Stimulated activated CD8-positive, alpha-beta memory T cell treated with anti-CD3 and anti-CD28 coated beads, Interleukin-15, amount 100 ng/mL, for 4 hours (primary cell): ENCODE measurements at places on chromosomes 7 and 10.

DNA sequence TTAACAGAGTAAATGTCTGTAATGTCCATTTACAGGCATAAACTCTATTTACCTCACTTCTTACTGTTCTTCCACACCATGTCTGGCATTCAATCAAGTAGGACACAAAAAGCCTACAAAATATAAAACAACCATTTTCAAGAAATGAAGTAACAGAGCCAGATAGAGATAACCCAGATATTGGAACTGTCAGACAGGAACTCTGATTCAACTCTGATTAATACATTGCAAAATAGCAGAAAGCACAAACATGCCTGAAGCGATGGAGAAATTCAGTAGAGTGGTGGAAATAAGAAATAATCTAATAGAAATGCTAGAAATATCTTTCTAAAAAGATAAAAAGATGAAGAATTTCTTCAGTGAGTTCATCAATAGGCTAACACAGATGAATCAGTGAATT, 964.4 kb downstream of the PCDH15 start:
- no peak for DNase-seq

DNA sequence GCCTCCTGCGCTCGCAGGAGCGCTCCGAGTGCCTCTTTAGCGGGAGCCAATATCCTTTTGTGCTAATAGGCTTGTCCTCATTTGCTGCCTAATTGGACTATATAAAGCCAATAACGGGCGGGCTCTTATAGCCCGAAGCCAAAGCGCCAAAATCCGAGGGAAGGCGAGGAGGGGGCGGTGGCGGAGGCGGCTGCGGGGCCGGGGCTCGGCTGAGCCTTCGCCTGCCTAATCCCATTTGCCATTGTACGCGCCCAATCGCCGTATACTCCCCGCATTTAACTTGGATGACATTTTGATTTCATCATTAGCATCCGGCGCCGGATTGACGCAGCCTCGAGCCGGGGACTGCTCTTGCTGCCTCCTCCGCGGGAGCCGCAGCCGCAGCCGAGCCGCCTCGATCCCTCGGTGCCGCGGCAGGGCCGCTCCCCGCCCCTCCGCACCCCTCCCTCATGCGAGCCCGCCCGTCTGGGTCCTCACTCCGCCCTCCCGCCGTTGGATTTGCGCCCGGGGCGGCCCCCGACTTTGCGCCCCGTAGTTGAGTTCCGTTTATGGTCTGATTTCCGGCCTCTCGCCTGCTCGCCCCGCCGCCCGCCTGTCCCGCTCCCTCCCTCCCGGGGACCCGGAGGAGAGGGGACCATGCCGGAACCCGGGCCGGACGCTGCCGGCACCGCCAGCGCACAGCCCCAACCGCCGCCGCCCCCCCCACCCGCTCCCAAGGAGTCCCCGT, at the start of gene HMX3:
Gene HMX3, plus strand, starts transcription at position 556 of the 727 bp plus-strand sequence. Its CDS starts 81 bp downstream, at position 637.
- DNase-seq = no peak

- DNase-seq = no peak
Observed at GRCh38 chr7:105773030-105773460, 103.4 kb downstream of the ATXN7L1 start.

DNA sequence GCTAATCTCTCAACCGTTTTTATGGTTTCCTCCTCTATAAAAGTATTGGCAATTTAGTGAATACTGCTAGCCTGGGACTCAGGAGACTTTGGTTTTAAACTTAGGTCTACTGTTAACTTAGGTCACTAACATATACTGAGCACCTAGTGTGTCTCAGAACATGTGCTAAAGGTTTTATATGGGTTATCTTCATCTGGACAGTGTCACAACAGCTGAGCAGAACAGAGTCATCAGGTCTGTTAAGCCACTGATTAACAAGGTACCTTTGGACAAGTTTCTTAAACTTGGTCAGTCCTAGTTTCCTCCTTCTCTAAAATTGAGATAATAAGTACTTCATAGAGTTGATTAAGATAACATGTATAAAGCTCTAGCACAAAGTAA, 30.6 kb downstream of the NET1 start:
- DNase-seq = no peak

- DNase-seq = no peak
Observed at GRCh38 chr7:119748251-119748860, 524.6 kb upstream of the KCND2 start.

- no peak for DNase-seq
Observed at GRCh38 chr10:5117026-5117425, 22.8 kb downstream of the AKR1C3 start.

DNA sequence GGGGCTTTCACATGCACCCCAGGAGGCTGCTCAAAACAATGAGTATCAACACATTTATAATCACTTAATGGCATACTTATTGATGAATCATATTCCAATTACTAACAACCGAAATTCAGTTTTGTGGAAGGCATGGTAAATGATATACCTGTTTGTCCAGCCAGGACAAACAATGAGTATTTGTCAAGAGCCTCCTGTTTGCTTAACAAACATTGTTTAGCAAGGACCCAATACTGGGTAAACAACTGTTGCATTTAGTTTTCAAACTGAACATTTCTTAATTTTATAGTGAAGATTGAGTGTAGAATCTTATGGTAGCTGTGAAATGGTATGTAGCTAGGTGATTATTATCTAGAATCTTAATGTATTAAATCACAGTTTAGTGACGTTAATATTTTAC, 473.7 kb downstream of the ATRNL1 start:
- DNase-seq = no peak

DNA sequence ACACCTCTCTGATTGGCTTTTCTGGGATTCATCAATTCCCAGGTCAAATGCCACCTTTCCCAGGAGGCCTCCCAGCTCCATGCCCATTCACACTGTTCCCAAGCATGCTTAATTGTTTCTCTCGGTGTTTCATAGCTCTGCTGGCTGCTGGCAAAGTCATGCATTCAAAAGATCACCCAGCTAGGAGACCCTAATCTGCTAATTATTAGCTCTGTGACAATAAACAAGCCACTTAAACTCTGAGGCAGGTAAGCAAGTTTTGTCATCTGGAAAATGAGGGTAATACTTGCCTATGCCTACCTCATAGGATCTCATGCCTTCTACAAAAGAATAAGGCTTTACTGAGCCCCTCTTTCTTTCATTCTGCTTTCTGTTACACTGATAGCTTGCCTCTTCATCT, 828 bp upstream of the KEL start:
- DNase-seq = no peak

GRCh38 chr7:115631782-115632181, 398.8 kb downstream of the TFEC start:
- no peak for DNase-seq

GRCh38 chr10:11838298-11838852, 15.2 kb downstream of the PROSER2 start:
- no peak for DNase-seq

- no peak for DNase-seq
Observed at GRCh38 chr10:129800796-129801340, 163.2 kb downstream of the EBF3 start.

- DNase-seq = no peak
Observed at GRCh38 chr7:122487131-122487530, 182.6 kb upstream of the FEZF1 start.

GRCh38 chr10:78589687-78590086, 479.1 kb upstream of the ZMIZ1 start:
- DNase-seq = no peak

DNA sequence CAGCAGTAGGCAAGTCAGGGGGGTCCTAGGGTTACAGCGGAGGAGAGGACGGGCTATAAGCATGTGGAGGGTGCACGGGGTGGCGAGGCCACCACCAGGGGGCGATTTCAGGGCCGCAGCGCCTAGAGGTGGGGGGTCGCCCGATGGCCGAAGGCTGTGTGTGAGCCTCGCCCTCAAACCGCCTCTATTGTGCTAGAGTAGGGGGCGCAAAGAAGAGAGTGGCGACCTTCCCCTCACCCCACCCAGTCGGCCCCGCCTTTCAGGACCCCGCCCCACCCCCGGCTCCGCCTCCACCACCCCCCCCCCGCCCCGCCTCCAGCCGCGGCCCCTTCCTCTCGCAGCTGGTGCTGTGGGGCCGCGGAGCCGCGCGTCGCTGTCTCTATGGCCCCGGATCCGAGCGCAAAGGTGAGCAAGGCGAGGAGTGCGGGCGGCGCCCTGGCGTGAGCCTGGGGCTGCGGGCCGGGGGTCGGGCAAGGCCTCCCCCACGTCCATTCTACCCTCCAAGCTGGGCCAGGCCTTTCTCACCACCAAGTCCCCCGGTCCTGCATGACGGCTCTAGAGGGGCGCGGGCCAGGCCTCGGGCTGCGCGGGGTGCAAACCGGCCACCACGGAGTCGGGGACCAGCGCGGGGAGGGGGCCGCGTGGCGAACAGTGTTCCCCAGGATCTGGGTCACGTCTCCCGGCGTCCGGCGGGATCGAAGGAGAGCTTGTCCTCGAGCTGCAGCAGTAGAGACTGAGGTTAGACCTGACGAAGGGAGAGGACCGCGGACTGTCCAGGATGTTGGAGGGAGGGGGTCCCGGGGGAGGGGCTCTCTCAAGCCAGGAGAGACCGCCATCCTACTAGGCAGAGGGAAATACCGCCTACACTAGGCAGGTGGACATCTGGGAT, at the start of gene SEMA4G:
Gene SEMA4G, plus strand, starts transcription at position 318 of the 889 bp plus-strand sequence. CDS start 3,409 bp downstream, outside the sequence.
- DNase-seq = no peak

DNA sequence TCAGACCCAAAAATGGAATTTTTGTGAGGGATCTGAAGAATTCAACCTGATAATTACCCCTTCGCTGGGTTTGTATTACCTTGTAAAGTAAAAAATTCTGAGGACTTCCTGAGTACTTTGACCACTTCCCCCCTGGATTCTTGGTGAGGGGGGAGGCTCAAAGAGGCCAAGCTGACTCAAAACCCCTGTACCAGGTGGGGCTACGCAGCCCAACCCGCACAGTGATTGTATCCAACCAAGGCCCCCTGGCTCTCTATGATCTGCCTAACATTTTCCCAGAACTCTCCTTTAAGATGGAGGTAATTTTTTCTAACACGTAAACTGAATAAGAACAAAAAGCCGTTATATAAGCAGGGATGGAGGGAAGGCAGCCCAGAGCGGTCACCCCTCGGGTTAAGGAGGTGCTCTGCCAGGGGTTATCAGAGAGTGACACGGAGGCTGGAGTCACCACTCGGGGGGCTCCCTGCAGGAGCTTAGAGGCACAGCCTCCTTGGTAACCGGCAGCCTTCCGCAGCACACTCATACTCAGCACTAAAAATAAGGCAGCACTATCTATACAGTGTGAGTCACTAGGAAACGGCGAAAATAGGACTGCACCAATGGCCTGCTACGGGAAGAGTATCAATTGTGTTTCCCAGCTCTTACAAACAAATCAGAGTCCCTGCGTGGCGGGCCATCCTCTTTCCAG, 255.4 kb downstream of the ELMO1 start:
- no peak for DNase-seq

- DNase-seq = no peak
Observed at GRCh38 chr7:112138325-112138852, 67.8 kb downstream of the DOCK4 start.

- DNase-seq = no peak
Observed at GRCh38 chr10:104557966-104558365, 83.1 kb upstream of the SORCS3 start.

GRCh38 chr7:55550010-55550663, 22.2 kb downstream of the VOPP1 start:
- DNase-seq = no peak

DNA sequence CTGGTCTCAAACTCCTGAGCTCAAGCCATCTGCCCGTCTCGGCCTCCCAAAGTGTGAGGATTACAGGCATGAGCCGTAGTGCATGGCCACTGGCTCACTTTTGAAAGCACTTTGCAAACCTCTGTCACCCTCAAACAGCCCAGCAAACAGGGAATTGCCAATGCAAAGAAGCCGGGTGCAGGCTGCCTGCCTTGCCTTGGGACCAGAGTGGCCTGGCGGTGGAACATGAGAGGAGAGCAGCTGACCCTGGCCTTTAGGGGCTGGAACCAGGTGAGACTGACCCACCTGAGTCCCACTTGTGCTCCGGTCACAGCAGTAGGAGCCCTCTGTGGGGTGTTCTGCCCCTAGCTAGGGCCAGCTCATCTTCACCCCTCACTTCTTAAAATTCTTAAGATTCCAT, 237.1 kb upstream of the GALNT17 start:
- no peak for DNase-seq

DNA sequence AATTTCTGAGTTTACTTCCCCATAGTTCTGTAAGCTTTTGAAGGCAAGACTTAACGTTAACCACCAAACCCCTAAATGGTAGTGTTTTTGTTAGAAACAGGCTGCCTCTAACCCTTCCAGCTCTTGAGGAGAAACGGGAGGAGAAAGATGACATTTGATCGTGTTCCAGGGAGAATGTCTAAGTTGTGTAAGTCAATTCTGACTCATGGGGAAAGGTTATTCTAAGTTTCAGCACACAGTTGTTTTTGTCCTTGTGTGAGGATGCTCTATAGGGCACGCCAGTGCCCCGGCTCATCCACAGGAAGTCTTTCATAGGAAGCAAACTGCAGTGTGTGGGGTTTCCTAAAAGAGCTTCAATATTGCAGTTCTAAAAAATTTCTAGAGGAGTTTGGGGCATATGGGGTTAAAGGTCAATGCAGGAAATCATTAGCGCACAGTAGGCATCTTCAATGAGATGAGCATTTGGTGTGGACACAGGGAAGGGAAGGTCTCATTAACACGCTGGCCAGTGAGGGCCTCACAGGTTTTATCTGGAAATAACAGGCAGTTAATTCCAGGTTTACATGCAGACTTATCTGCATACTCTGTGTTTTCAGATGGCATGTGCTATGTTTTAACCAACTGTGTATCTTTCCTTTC, 638.2 kb upstream of the IGFBP3 start:
- no peak for DNase-seq

DNA sequence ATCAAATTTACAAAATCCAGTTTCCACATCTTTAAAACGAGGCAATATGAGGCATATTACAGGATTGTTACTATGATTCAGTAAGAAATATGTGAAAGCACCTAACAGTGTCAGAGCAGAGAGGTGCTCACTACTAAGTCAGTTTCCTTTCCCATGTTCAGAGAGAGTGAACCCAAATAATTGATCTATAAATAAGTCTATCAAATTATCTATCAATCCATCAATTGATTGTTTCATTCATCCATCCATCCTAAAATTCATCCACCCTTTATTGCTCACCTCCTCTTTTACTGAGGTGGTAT, 340.8 kb downstream of the SUGCT start:
- DNase-seq = no peak

- DNase-seq = no peak
Observed at GRCh38 chr7:53326634-53327033, 291.2 kb downstream of the POM121L12 start.

- DNase-seq = no peak
Observed at GRCh38 chr7:20359341-20359963, 28.8 kb downstream of the ITGB8 start.

- peak; percentile 51 for DNase-seq
Observed at GRCh38 chr10:131885391-131886165, 15.2 kb upstream of the PPP2R2D start.

- no peak for DNase-seq
Observed at GRCh38 chr7:69803699-69804516, 205.6 kb downstream of the AUTS2 start.

- DNase-seq = no peak
Observed at GRCh38 chr10:29050081-29050480, 238.8 kb upstream of the LYZL1 start.
